ENCODE measurements at places on chromosomes 3 and 15. TPM values are rescaled to one million over a fixed set of nuclear protein-coding genes. Genes with fewer than 3 reads are reported as not detected.

DNA sequence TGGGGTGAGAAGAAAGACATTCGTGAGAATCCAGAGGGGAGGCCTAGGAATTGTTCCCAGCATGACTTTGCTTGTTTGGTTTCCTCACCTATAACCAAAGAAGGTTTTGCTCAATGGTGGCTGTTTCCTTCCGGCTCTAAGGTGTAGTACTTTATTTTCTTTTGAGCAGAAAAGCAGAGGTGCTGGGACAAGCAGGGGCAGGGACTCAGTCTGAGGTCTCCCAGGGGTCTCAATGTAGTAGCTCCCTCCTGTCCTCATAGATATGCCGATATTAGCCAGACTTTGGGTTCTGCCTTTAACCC is 41.6 kb downstream of the ZBTB38 start:
- no peak for DNase-seq

DNA sequence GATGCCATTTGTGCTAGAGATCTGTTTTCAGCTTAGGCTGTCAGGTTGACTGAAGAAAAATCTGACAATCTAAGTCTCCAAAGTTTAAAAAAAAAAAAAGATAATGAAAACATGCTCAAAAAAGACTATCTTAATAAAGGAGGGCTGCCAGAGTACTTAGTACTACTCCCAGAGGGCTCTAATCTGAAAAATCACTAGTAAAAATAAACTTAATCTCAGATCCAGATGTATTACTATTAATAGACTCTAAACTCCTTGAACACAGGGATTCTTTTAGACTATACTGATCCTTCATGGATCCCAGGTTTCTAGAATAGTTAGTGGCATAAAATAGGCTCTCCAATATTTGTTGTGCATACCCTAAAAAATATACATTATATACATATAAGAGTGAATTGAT is 34.0 kb downstream of the TOPBP1 start:
- DNase-seq, result no peak

The PRTG gene
- 1.7 TPM for total RNA-seq

The ISL2 gene
- total RNA-seq, result 3.9 TPM

DNA sequence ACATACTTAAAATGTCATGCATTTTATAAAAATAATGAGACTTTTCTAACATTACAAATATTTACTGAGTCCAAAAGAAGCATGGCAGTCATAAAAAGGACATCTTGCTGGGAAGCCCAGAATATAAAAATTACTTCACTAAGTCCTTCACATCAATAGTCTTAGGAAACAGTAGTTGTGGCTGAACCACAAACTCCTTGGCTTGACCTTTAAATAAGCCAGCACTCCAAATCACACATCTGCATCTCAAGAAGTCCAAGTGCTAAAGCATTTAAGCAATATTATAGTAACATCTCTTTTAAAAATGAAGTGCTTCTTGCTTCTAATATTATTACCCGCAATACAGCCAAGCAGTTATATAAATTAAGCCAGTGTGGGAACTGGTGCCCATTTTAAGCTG is 8.8 kb downstream of the CCNL1 start:
- DNase-seq, result no peak

The RLBP1 gene
- not detected for total RNA-seq

DNA sequence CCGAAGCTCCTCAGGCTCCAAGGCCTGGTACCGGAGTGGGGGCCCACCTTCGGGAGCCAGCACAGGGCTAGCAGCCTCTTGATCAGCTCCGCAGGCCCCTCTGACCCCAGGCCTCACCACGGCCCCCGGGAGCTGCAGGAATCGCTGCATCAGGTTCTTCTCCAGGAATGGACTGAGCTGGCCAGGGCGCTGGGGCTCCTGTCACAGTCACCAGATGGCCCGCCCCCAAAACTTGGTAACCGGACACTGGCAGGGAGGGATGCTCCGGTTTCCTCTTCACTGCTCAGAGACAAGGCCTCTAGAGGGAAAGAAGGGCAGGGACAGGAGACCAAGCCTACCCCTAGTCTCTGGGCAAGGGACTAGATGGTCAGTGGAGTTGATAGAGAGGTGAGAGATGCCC is 9.9 kb downstream of the AP3B2 start:
- peak; percentile 33 for DNase-seq

- DNase-seq, result no peak
Measured at GRCh38 chr3:61632568-61633175, 71.3 kb downstream of the PTPRG start.

The FBXO40 gene
- total RNA-seq, result 0.83 TPM

- peak; percentile 73 for DNase-seq
Measured at GRCh38 chr15:83848315-83849050, 194.6 kb downstream of the ADAMTSL3 start.

The ACAN gene
- 0.05 TPM for total RNA-seq

- DNase-seq, result no peak
Measured at GRCh38 chr3:61452535-61453090, 108.8 kb upstream of the PTPRG start.

DNA sequence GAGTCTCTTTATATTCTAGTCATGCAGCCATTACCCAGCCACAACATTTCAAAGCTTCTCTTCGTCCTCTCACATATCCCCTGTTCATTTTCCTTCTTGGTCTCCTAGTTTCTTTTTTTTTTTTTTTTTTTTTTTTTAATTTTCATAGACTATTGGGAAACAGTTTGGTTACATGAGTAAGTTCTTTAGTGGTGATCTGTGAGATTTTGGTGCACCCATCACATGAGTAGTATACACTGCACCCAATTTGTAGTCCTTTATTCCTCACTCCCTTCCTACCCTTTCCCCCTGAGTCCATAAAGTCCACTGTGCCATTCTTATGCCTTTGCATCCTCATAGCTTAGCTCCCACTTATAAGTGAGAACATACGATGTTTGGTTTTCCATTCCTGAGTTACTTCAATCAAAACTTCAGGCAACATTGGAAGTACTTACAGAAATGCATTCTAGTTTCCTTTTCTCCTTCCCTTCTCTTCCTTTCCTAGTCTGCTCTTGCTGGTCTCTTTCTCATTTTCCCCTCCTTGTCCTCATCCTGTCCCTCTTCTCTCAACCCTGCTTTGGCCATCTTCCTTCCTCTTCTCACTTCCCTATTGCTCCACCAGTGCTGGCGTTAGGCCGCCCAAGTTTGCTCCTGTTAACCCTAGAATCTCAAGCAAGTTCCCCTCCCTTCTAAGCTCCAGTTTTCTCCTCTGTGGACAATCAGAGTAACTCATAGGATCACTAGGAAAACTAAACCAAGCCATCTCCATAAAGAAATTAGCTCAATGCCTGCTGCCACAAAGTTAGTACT is 4.8 kb downstream of the ATP8B4 start:
- DNase-seq, result no peak

- no peak for DNase-seq
Measured at GRCh38 chr3:98710067-98710659, 53.0 kb upstream of the ST3GAL6 start.

GRCh38 chr3:60147249-60147950 is 1097.6 kb upstream of the CFAP20DC start:
- DNase-seq, result no peak

The CYP1A2 gene
- not detected for total RNA-seq

DNA sequence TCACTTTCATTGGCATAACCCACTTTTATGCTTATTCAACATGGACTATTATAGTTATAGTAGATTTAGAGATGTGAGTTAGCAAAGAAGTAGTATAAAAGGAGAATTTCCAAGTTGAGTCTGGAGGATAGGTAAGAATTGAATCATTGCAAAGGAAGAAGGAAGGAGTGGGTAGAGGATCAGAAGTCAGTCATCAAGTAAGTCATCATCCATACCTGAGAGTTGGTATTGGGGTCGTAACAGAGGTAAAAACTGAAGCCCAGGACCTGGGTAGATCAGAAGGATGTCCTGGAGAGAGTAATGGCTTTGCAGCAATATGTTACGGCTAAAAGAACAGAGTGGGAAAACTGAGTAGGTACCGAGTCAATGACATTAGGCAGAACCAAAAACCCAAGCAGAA is 265.7 kb downstream of the SUCLG2 start:
- no peak for DNase-seq

DNA sequence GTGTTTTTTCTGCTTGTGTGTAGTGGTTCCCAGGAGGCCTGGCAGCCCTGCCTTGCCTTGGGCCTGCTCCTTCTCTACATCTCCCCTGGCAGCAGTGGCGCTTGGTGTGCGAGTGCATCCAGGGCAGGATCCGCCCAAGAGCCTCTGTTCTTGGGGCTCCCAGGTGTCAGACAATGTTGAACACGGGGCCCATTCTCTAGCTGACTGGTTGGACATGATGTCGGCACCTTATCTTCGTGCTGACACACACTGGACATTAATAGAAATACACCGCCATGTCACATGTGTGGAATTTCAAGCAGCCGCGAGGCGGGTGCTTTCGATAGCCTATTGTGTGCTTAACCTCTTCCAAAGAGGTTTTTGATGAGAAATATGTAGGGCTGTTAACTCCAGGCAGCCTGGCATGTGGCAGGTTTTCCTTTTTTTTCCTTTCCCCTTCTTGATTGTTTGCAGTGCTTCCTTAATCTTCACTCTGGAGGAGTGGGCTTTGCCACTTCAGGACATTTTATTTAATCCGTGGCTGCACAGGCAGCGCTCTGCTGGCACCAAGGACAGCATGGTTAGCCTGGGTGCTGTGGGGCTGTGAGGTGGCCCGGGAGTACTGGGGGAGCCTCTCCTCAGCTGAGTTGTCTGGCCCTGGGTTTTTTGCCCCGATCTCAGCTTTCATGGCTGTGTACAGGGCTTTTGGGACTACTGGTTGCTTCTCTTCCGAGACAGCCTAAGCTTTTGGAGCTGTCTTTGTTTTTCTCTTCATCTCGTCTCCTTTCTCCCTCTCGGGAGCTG is 42.5 kb downstream of the CHCHD6 start:
- peak; percentile 67 for DNase-seq

GRCh38 chr15:41020311-41020710 is 67.0 kb downstream of the CHAC1 start:
- DNase-seq, result no peak

DNA sequence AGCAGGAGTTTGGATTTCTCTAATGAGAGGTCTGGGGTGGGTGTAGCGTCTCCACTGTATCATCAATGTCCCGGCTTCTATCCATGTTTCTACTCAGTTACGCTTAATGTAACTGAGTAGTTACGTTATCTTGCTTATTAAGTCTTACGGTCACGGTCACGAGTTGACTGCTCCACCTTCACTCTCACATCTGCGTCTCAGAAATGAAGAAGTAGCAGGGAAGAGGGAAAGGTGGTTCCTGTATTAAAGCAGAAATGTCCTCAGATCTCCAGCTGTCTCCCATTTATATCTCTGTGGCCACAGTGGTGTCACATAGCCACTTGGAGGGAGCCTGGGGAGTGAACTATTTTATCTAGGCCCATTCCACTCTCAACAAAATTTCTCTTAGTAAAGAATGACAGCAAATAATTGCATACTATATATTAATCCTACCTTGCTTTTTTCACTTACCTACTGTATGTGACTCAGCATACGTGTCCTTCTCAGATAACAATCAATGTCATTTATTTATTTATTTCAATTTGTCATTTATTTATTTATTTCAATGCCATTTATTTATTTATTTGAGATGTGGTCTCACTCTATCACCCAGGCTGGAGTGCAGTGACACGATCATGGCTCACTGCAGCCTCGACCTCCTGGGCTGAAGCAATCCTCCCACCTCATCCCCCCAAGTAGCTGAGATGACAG is 39.7 kb upstream of the RNU6-1 start:
- peak; percentile 74 for DNase-seq

The MCTP2 gene
- total RNA-seq, result not detected

The CLRN1 gene
- total RNA-seq, result not detected

DNA sequence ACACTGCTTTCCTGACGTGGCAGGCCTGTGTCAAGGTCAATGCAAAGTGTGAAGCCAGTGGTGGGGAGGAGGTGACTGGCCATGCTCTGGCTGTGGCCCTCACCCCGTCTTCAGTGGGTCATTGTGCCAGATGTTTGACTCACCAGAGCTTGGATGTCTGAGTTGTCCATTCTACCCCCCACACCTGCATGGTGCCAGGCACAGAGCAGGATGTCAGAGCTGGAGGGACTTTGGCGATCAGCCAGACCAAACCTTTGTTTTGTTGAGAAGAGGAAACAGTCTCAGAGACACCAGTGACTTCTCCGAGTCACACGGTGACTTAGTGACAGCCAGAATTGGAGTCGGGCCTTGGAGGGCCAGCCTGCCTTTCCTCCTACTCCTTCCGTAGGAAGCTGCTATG is 49.5 kb downstream of the SMAD6 start:
- DNase-seq, result no peak

- peak; percentile 70 for DNase-seq
Measured at GRCh38 chr3:123028233-123028828, 768 bp upstream of the SEMA5B start.

DNA sequence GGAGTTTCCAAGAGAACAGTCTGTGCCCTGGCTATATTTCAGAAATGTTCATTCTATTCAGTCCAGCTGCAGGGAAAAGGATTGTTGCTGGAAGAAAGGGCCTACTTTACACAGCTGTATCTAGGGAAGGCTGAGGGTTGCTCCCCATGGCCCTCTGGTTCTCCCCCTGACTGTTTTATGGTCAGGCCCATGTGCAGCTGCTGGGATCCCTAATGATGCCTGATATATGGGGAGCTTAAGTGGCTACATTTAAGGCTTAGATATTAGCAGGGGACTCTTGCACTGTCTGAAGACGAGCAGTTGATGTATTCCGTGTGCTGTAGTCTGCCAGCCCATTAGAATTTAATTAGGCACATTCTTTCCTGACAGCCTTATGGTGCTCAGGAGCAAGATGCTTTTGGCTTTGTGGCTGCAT is 72.0 kb downstream of the FAM43A start:
- no peak for DNase-seq

- DNase-seq, result no peak
Measured at GRCh38 chr3:183264268-183264667, 11.2 kb downstream of the B3GNT5 start.

GRCh38 chr3:71206305-71207165 is 377.0 kb downstream of the FOXP1 start:
- no peak for DNase-seq

- DNase-seq, result no peak
Measured at GRCh38 chr3:62153231-62153630, 220.1 kb downstream of the FEZF2 start.

- no peak for DNase-seq
Measured at GRCh38 chr3:127422663-127423375, 135.0 kb upstream of the PRR20G start.

The GUCA1C gene
- not detected for total RNA-seq

DNA sequence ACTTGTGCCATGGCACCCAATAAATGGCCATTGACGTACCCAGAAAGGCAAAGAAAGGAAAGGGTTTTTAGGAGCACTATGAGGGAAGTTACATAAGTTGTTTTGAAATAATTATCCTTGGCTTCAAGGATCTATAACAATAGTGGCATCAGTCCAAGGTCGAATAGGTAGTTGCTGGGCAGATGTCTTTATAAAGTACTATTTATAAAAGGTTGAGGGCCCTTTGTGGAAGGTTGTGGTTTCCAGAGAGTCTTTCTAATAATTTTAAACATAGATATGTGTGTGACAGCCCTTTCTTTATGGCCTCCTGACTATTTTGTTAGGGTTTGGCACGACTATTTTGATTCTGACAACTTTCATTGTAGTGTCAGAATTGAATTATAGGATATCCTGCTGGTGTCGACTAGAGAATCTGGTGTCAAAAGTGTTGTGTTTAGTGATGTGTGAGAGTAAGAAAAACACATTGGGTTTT is 260.5 kb downstream of the PYDC2 start:
- peak; percentile 13 for DNase-seq

GRCh38 chr15:78263351-78263781 is 996 bp upstream of the DNAJA4 start:
- no peak for DNase-seq

GRCh38 chr3:114928989-114929640 is 218.0 kb downstream of the ZBTB20 start:
- no peak for DNase-seq

Measured in myocyte (in vitro differentiated cells).